Stimulated activated CD8-positive, alpha-beta memory T cell treated with anti-CD3 and anti-CD28 coated beads, Interleukin-2, amount 100 ng/mL, for 1 hour (primary cell): ENCODE measurements at places on chromosomes 5 and 9.

DNA sequence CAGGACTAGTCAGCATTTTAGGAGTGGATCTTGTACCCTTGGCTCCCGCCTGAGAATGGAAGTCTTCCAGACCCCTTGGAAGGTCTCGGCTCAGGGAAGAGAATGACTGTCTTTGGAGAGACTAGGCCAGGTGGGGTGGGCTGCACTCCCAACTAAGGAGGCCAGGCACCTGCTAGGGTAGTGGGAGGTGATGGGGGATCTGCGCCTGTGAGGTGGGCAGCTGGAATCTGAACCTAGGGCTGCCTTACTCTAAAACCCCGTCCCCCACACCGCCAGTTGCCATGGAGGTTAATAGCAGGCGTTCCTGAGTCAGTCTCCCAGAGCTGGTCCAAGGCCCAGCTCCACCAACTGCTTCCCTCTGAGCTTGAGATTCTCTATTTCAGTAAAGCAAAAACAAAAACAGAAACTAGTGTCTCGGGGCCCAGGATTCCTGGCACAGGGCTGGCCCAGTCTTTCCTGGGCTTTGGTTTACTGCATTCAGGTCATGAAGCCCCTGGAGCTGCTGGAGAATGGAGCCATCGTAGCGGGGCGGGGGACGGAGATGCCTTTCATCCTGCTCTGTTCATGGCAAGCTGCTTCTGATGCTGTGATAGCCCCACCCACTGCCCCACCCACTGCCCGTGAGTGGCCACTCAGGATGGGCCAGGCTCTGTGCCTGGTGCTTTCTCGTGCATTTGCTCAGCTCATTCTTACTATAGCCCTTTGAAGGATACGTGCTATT, 57.5 kb downstream of the DAB2IP start:
- DNase-seq = no peak

GRCh38 chr9:119250730-119251129, 118.5 kb downstream of the BRINP1 start:
- no peak for DNase-seq

DNA sequence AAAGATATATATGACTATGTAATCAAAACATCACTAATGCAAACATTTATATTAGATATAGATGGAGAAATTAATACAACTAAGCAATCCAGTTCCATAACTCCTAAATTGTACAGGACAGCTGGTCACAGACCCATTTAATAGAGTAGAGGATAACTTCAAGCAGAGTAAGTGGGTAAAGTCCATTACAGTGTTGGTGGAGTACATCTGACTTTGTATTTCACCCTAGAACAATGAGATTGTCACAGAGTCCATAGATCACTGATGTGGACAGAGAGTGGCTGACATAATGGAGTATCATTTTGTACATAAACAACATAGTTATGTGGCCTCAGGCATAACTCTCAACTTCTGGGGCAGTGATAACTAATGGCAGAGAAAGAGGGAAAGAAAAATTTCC, 267.8 kb upstream of the KLF9 start:
- DNase-seq = no peak

DNA sequence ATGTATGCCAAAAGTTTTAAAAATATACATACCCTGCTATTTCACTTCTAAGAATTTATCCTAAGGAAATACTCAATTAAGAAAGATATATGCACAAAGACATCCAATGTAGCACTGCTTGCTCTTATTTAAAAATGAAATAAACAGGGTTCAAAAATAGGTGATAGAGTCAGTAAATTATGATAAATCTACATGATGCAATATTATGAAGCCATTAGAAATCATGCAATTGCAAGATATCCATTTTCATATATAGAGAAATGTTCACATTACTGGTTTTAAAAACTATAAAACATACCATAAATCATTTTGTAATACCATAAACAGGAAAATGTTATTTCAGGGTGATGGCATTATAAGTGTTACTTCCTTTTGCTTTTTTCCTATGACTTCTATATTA, 8.6 kb upstream of the SLC12A2 start:
- no peak for DNase-seq

- no peak for DNase-seq
Measured at GRCh38 chr9:4668604-4669003, 2.3 kb upstream of the SPATA6L start.

DNA sequence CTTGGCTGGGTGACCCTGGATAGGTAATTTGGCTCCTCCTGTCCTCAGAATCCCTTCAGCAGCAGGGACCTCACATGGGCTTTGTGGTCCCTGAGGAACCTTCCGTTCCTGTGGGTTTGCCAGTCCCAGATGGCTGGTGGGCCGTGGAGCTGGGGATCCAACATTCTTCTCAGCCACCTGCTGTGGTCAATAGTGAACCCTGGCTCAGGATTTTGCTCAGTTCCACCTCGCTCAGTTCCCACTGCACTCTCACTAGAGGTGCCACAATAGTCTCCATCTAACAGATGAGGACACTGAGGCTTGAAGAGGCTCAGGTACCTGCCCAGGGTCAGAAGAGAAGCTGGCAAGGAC, 17.1 kb upstream of the SPOUT1 start:
- no peak for DNase-seq

GRCh38 chr9:95830768-95831167, 44.7 kb upstream of the ERCC6L2 start:
- no peak for DNase-seq

DNA sequence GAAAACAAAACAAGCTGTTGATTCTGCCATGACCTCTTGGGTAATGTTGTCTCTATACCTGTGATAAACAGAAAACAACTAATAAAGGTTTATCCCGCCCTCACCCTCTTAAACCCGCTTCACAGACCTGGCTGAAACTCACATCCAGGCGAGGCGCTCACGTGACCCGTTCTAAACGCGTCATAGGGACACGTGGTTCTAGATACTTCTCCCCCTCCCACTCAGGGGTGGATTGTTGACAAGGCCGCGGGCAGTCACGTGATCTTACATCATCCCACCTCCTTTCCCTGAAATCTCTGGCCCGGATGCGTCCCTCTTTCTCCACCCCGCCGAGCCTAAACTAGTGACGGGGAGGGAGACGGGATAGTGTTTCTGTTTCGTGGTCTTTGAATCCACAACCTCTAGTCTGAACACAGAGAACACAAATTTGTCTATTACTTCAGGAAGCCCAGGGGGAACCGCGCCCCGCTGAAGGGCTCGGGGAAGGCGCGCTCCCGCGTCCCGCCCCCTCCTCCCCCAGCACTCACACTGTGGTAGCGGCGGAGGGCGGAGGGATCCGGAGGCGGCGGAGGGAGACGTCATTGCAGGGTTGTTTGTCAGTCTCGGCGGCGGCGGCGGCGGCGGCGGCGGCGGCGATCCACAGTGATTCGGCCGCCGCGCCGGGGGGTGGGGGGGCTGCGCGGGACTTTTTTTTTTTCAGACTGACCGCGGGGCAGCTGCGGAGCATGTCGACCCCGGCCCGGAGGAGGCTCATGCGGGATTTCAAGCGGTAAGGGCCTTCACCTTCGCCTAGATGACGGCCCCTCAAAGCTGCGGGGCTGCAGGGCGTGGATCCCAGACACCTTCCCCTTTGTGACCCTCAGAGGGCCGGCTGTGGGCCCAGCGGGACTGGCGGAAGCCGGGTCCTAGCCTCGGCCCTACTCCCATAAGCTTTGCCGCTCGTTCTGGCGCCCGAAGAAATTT, at the start of gene UBE2B:
UBE2B (plus strand) TSS at position 699 of the 963 bp plus-strand sequence; CDS start at position 726, 27 bp downstream.
- DNase-seq = peak; percentile 92

GRCh38 chr5:128202320-128202719, 118.8 kb downstream of the SLC12A2 start:
- DNase-seq = no peak

GRCh38 chr9:137721479-137721878, 102.7 kb downstream of the EHMT1 start:
- DNase-seq = no peak

DNA sequence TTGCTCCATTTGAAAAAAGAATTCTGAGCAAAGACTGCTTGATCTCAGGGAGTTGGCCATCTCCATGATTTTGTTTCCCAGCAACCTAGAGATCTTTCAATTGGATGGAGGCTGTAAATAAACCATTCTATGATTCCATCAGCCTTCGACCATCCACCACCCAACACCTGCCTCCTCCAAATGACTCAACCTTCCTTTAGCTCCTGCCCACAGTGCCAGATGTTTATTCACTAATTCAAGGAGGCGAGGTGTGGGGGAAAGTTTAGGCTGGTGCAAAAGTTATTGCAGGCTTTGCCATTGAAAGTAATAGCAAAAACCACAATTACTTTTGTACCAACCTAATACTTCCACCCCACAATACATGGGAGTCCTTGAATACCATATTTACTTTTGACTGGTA, 327.5 kb downstream of the CAAP1 start:
- DNase-seq = no peak

DNA sequence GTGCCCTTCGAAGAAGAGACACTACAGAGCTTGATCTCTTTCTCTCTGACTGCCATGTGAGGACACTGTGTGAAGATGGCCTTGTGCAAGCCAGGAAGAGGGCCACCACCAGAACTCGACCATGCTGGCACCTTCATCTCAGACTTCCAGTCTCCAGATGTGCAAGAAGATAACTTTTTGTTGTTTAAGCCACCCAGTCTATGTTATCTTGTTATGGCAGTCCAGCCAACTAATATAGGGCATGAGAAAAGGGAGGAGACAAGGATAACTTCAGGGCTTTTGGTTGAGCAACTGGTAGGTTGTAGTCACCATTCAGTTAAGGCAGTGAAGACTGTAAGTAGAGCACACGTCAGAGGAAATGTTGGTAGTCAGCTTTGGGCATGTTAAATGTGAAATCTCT, 515.5 kb downstream of the CSNK1G3 start:
- DNase-seq = no peak
